ENCODE measurements at places on chromosomes 11 and 22.

DNA sequence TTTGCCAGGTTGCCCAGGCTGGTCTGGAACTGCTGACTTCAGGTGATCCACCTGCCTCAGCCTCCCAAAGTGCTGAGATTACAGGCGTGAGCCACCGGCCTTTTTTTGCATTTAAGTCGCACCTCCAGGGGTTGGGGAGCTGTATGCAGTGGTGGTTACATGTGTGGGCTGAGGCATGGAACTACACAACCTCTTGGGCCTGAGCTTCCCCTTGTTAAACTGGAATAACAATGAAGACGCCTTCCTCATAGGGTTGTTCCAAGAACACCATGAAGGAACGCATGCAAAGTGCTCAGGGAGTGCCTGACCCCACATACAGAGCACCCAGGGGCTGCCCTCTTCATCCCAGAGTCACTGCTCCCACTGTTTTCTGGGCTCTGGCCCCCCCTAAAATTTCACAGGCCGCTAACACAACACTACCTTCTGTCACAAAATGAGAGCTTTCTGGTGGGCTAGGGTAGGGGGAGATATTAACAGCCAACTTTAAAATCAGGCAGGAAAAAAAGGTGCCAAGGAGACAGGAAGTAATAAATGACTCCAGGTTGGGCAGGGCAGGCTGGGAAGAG lies 1.3 kb upstream of the FAM118A start:
- H3K27ac ChIP-seq = no peak overlapping the region
- H3K4me1 ChIP-seq = peaks cover 26% of the 10 kb centered on the region
- H3K36me3 ChIP-seq = no peaks in the 10 kb centered on the region
- no peaks in the 10 kb centered on the region for H3K27me3 ChIP-seq
- no peak overlapping the region for H3K4me3 ChIP-seq
- DNase-seq = no peak

- H3K36me3 ChIP-seq = no peaks in the 10 kb centered on the region
- no peak overlapping the region for H3K27ac ChIP-seq
- DNase-seq = no peak
Measured at GRCh38 chr11:8252946-8253345, 10.7 kb downstream of the LMO1 start.

DNA sequence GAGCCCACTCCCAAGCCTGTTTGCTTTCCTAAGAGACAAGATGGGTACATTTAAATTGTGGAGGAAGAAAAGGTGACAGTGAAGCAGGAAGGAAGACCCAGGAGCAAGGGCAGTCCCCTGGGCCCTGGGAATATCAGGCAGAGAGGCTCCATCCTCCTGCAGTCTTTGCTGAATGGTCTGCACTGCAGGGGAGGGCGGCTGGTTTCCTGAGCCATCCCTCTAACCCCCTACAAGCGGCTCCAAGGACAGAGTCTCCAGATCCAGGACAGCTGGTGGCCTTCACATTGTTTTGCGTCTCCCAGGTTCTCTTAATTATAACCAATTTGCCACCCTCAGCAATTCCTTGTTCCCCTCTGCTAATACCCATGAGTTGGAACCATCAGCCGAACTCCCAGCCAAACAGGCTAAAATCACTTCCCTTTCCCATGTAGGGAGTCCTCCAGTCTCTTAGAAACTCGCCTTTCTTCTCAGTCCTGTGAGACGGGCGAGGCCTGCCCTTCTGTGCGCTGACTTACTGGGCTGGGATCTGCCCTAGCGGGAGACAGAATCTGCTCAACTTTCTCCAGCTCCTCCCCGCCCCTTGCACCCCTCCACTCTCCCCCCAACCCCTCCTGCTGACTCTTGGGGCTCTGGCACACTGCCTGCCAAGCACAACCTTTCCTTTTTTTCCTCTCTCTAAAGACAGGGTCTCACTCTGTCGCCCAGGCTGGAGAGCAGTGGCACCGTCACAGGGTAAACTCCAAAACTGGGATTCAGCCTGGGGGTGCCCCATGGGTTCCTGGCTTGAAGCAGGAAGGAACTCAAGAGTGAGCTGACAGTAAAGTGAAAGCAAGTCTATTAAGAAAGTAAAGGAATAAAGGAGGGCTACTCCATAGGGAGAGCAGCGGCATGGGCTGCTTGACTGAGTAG lies 53.4 kb upstream of the EMID1 start:
- H3K27me3 ChIP-seq = peaks cover 2% of the 10 kb centered on the region
- H3K4me3 ChIP-seq = no peak overlapping the region
- no peaks in the 10 kb centered on the region for H3K36me3 ChIP-seq
- no peak for DNase-seq

GRCh38 chr11:115085461-115086210 lies 407.3 kb downstream of the NXPE2 start:
- no peaks in the 10 kb centered on the region for H3K27me3 ChIP-seq
- no peak overlapping the region for H3K27ac ChIP-seq
- H3K4me1 ChIP-seq = peaks cover 21% of the 10 kb centered on the region
- DNase-seq = peak; percentile 71
- H3K36me3 ChIP-seq = no peaks in the 10 kb centered on the region

- H3K36me3 ChIP-seq = no peaks in the 10 kb centered on the region
- H3K27ac ChIP-seq = no peak overlapping the region
- H3K27me3 ChIP-seq = peaks cover 3% of the 10 kb centered on the region
- DNase-seq = no peak
- H3K4me3 ChIP-seq = no peak overlapping the region
Measured at GRCh38 chr22:49086181-49086580, 741.5 kb downstream of the BRD1 start.
